ENCODE measurements at places on chromosomes 11 and 22. TPM values are rescaled to one million over a fixed set of nuclear protein-coding genes. Genes with fewer than 3 reads are reported as not detected.

Gene KRTAP5-11
- not detected for total RNA-seq

Gene SYNGR1
- total RNA-seq: 5.4 TPM

Gene MUC5B
- total RNA-seq: not detected

Gene CD3G
- not detected for total RNA-seq

Gene TRPM5
- total RNA-seq: not detected

Gene E2F8
- total RNA-seq: not detected

Gene ZDHHC5
- 18.4 TPM for total RNA-seq

Gene PARVG
- total RNA-seq: 0.09 TPM

Gene GSTT2
- 0.34 TPM for total RNA-seq

Gene C11orf42
- not detected for total RNA-seq

Gene OR8D4
- not detected for total RNA-seq

Gene NEFH
- total RNA-seq: 0.32 TPM

Gene DDTL
- total RNA-seq: 4.1 TPM

Gene SAAL1
- 13.9 TPM for total RNA-seq

Gene XKR3
- not detected for total RNA-seq

Gene SORL1
- total RNA-seq: 0.26 TPM

Gene GUCD1
- 147 TPM for total RNA-seq

Gene CRACR2B
- 2.4 TPM for total RNA-seq

Gene PRCP
- 59.1 TPM for total RNA-seq

Gene CD248
- 168 TPM for total RNA-seq

Gene ENDOD1
- total RNA-seq: 30.3 TPM

Gene GANAB
- 218 TPM for total RNA-seq

Gene P2RX6
- 2.6 TPM for total RNA-seq

Gene HSPB2
- total RNA-seq: 0.63 TPM

Gene TNNT3
- total RNA-seq: 0.47 TPM

Gene ADAMTS8
- total RNA-seq: 0.32 TPM

Gene SYT7
- total RNA-seq: 5.5 TPM

Gene IL18
- total RNA-seq: 0.32 TPM

Gene DEPDC7
- 5.7 TPM for total RNA-seq

Gene CHEK2
- 18.1 TPM for total RNA-seq

Gene OR4A16
- total RNA-seq: not detected

Gene APOA4
- total RNA-seq: not detected

Gene CCDC90B
- total RNA-seq: 66.4 TPM

Gene ABTB2
- 3.8 TPM for total RNA-seq

Gene RAB36
- total RNA-seq: 2.7 TPM

Gene FGF19
- not detected for total RNA-seq
